ENCODE measurements at places on chromosomes 3 and 15.

- no peak for DNase-seq
These were observed 60.5 kb downstream of the IGF2BP2 start for GRCh38 chr3:185764163-185764979.

DNA sequence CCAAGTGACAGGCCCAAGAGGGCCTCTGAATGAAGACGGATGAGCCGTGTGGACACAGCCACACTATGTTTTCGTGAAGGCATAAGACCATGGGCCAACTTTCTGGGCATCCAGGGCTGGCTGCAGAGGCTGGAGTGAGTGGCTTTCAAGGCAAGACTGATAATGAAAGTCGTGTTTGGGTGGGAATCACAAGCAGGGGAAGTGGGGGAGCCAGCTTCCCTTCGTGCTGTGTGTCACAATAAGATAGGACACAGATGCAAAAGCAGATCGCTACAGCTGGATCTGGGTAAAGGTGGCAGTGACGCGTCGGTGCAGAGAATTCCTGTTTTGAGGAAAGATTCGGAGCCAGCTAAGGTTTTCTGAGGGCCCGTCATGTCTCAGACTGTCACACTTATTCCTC lies 309.8 kb upstream of the CTDSPL start:
- DNase-seq, result no peak

DNA sequence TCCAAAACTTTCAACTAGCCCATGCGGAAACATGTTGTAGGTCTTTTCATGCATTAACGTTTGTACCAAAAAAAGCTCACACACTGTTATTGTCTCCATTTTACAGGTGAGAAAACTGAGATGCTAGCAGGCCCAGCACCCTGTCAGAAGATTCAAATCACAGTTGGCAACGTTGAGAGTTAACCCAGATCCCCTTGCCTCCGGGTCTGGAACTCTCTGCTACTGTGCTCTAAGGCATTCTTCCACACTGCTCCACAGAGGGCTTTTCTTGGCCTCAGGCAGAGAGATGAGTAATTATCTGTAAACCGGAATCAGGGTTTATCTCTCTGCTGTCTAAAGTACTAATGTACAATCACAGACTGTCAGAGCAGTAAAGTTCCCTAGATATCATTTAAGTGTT lies 186.0 kb upstream of the LPP start:
- no peak for DNase-seq

DNA sequence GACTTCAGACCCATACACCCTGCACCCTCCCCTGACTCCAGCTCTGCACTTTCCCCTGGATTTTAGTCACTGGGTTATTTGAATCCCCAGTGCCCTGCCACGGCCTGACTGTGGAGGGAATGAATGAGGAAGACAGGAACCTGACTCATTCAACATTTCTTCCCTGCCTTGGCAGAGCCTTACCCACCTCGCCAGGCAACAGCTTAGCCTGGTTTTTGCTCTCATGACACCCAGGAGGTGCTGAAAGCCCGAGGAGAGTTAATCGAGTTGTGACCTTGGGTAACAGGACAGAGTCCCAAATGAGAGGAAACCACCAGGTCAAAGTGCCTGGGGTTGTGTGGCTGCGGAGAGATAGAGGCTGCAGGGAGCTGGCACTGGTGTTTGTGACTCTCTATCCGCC lies 128.3 kb downstream of the SMAD6 start:
- no peak for DNase-seq

DNA sequence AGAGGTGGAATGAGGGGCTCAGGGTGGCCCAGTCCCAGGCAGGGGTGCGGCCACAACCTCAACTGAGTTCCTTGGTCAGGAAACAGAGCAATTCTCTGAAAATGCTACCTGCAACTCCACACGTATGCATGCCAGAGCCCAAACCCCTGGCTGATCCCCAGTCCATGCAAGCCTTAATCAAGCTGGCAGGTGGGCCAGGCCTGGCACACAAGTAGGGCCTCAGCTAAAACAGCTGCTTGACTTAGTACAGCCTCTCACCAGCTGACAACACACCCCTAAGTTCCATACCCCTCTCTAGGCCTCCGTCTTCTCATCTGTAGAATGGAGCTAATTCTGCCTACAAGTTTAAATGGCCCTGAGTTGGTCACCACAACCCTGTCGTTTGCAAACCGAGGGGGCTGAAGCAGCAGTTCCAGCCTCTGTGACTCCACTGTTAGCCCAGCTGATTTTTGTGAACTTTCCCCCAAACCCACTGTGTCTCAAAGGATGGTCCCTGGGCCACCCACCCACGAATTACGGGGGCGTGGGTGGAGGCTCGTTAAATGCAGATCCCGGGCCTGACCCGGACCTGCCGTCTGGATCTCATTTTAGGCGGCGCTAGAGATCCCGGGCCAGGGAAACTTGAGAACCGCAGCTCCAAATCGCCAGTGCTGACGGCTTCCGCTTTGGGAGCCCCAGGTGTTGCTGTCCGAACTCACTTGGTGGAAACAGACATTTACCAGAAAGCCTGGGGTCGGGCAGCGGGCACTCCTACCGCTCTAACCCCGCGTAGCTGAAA lies 927 bp downstream of the CHDH start:
- DNase-seq, result peak; percentile 92

GRCh38 chr15:47460795-47461573 lies 256.3 kb upstream of the SEMA6D start:
- no peak for DNase-seq

GRCh38 chr3:183064475-183064874 lies 34.8 kb downstream of the MCCC1 start:
- peak; percentile 84 for DNase-seq

DNA sequence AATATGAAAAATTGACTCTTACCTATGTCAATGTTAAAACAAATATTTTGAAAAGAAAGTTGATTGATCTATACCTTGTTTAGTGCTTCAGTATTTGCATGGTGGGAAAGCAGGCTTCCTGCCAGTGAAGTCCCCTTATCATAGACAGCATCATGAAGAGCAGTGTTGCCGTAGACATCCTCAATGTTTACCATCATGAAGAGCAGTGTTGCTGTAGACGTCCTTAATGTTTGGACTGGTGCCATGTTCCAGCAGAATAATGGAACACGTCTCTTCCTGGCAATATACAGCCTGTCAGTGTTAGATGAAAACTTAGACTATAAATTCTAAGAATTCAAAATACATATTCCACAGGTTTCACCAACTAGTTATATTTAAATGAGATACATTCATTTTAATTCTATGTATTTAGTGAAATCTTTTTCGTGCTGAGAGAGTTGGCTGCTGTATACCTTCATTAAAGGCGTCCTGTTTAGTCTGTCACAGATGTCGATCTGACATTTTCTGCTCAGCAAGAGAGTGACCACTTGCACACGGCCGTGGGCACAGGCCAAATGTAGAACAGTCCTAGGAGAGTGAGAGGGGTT lies 116.8 kb downstream of the LMLN start:
- no peak for DNase-seq

DNA sequence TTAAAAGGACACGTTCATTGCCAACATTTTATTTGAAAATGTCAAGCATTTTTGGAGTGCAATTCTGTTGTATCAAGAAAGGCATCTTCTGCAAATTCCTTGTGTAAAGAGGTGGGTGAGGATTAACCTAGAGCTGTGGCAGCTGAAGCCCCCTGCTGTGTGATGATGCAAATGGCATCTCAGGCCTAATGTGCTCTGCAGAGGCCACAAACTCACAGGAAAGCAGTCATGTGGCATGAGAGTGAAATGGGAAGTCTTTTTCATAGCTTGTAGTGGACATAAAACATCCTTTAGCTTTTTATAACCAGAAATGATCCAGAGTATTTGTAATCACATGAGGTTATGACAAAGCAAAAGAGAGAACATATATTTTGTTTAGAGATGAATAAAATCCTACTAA lies 6.4 kb downstream of the CADM2 start:
- peak; percentile 93 for DNase-seq

DNA sequence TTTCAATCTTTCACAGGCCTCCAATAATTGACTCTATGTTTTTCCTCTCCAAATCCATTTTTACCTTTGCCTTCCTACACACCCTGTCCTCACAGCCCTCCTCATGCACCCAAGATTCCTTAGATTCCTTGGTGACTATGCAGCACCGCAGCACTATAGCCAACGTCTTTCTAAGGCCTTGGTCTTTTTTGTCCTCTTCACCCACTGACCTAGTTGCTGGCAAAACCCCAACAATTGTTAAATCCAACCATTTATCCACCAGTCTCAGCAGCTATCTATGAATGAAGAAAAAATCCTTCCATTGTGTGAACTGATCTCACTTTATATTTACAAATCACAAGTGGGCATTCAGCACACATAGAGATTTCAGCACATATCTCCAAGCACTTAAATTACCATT lies 203.9 kb downstream of the VGLL3 start:
- peak; percentile 11 for DNase-seq

GRCh38 chr15:99433026-99433756 lies 132.6 kb upstream of the MEF2A start:
- DNase-seq, result no peak

DNA sequence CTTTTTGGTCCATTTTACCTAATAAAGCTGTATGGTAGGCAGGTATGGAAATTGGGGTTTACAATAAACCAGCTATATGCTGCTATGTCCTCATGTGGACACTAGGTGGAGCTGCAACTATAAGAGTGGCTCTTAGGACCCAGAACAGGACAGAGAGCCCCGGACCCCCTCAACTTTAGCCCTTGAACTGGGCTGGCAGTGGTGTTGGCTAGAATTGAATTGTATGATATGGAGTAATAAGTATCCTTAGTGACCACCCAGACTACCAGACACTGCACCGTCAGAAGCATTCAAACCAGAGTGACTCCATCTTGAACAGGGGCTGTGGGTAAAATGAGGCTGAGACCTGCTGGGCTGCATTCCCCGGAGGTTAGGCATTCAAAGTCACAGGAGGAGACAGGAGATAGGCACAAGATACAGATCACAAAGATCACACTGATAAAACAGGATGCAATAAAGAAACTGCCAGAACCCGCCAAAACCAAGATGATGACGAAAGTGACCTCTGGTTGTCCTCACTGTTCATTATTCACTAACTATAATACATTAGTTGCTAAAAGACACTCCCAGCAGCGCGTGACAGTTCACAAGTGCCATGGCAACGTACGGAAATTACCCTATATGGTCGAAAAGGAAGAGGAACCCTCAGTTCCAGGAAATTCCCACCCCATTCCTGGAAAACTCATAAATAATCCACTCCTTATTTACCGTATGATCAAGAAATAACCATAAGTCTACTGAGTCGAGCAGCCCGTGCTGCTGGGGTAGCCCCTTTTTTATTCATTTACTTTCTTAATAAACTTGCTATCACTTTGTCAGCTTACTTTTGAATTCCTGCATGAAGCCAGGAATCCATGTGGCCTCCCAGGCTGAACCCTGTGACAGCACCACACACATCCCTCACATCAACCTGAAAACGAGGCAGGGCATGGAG lies 68.7 kb upstream of the BLM start:
- peak; percentile 89 for DNase-seq

DNA sequence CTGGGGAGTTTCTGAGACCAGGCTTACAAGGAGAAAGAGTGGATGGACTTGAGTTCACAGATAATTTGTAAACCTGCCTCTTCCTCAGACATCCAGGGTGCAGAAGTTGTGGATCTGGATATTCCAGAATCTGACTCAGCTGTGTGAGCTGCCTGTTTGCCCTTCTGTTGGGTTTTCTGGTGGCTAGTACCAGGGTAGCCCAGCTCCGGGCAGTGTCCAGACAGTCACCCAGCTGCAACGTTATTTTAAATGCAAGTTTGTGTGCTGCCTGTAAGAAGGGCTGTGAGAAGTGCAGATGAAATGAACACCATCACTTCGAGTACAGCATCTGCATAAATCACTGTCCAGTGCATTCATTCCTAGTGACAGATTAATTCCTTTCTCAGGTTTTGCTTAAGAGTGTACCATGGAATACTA lies 1053.0 kb downstream of the TUSC7 start:
- DNase-seq, result no peak

- no peak for DNase-seq
These were observed 155.3 kb upstream of the MBNL1 start for GRCh38 chr3:152113413-152113812.

All from GM23338 (cell line).